ENCODE measurements at places on chromosomes 11 and 22.

DNA sequence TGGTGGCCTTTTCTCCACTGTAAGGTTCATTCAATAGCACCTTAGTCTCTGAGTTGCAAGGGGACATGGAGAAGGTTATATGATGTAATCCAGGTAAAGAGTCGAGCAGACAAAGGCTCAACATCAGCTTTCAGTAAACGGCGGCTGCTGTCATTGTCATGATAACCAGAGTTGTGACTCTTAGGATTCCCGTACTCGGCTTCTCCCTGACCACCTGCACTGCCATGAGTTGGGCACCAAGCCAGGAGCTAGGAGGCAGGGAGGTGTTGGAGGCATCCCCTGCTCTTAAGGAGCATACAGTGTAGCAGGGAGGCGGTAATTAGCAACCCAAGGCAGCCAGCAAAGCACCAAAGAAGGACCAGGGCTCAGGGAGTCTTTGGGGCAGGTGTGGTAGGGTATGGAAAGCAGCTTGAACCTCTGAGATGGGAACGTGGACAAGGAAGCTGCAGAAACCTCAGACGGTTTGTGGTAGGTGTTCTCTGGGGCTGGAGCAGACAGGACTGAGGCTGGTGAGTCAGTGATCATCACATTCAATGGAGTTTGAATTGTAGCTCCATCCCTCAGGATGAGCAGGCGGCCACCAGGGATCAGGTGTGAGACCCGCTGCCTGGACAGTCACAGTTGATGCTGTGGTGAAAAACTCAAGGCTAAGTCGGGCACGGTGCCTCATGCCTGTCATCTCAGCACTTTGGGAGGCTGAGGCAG is 31.7 kb downstream of the LIF start:
- no peak for DNase-seq

DNA sequence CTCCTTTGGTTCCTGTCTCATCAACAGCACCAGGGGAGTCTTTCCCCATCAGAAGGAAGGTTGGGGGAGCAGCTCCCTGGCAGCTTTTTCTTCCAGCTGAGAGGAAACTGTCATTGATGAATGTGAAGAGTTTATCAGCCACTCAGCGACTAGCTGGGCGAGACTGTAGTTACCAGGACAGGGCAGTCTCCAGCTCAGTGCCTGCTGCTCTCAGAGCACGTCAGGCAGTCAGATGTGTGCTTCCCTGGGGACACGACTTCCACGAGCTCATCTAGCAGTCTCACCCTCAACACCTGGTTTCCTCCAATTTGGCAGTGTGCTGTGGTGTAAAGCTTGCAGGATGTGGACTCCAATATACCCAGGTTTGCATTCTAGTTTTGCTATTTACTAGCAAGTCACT is 12.5 kb upstream of the C1QTNF4 start:
- DNase-seq = peak; percentile 68

GRCh38 chr11:100876815-100877520 is 189.9 kb downstream of the ARHGAP42 start:
- no peak for DNase-seq

DNA sequence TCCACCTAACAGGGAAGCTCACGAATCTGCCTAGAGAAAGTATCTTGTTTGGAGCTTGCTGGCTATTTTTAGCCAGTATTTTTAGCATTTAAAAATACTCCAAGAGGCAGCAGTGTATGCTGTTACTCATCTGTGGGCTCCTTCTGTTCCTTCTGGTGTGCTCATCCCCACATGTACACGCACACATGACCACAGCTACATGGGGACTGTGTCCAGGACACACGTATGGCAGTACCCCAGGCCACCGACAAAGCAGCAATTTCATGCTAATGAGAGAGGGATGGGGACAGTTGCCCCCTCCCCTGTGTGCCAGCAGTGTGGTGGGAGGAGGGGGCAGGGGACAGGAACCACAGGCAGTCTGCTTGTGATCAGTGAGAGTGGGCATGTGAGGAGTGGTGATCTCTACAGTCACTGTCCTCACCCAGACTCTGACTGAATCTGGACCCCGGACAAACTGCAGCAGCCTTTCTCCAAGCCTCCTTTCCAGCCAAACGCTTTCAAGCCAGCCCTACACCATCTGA is 16.4 kb downstream of the USP2 start:
- no peak for DNase-seq

DNA sequence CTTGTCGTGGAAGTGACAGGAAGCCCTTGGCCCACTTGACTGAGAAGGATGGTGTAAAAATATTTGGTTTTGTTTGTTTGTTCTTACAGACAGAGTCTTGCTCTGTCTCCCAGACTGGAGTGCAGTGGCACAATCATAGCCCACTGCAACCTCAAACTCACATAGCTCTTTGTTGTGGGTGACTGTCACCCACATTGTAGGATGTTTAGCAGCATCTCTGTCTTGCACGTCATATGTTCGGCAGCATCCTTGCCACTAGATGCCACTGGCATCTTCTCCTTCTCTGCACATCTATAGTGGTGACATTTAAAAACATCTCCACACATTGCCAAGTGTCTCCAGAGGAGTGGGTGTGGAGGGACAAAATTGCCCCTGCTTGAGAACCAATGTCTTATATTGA is 56.8 kb downstream of the PRR5L start:
- no peak for DNase-seq

GRCh38 chr11:27649800-27650199 is 50.5 kb downstream of the BDNF start:
- no peak for DNase-seq

GRCh38 chr11:50220651-50221050 is 188.0 kb downstream of the OR4C45 start:
- no peak for DNase-seq

DNA sequence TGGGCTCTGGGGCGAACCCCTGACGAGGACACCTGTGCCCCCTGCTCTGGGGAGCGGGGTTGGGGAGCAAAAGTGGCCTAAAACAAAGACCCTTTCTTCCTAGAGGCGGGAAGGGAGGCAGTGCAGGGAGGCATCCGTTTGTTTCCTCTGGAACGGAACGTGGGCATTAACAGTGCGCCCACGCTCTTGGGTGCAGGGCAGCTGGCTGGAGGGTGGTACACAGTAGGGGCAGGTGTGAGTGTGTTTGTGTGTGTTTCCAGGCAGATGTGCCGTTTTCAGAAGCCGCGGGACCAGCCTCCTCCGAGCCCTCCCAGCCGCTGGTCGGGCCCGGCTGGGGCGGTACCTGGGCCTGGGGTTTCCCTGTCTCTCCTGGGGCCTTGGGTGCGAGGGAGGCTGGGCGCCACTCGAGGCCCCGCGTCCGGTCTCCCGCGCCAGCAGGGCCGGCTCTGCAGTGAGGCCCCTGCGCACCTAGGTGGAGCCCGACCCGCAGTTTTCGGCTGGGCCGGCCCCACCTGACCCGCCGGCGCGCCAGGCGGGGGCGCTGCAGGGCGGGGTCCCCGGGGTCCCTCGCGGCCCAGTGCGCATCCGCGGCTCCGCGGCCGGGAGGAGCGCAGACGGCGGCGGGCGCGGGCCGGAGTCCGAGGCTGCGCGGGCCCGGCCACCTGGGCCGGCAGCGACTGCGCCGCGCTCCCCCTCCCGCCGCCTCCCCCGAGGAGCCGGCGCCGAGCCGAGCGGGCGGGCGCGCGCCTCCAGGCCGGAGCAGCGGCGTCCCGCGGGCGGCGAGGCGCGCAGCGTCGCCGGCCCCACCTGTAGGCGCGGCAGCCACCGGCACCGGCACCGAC is 1252.7 kb downstream of the BRD1 start:
- no peak for DNase-seq

GRCh38 chr22:41256254-41257253 is 15.8 kb upstream of the CHADL start:
- no peak for DNase-seq

- DNase-seq = no peak
These were observed 36.6 kb downstream of the KCNJ1 start for GRCh38 chr11:128830290-128831173.

DNA sequence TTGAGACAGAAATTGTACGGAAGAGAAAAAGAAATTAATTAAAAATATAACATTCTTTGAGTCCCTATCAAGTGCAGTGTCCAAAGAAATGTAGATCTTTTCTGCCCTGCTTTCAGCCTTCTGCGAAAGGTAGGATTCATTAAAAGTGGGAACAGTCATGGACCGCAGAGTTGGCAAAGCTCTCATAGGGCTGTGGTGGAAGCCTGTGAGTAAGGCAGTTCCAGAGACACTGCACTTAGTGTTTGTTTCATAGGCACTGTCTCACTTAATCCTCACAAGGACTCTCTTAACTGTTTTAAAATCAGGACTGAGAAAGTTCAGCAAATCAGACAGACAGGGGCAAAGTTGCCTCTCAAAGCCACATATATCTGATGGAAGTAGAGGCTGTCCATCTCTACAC is 5.5 kb downstream of the MRGPRX2 start:
- DNase-seq = no peak

DNA sequence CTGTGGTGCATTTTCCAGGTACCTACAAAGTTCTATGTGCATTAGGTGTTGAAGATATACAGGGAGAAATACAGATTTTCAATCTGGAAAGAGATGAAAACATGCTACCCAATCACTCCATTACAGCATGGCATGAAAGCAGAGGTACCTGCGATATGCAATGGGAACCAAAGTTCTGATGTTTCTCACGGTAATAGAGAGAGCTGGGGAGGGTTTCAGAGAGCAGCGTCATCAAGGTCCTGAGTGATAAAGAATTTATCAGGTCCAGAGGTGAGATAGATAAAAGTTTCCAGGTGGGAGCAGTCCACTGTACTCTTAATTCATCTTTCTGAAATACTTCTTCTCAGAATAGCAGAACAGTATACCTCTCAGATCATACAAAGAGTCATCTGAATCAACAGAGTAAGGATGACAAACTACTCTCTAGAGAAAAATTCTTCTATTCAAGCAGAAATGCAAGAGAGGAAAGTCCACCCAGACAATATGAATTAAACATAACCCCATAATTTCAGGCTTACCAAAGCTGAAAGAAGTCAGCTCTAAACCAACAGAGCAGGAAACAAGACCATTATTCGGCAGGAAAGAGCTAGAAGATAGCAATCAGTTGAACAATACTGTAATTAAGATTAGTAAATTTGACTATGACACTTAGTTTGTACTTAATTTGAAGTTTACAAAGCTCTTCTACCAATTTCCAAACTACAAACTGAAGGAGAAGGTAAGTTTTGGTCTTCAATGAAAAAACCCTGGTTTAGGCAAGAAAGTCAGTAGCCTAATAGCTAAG is 12.8 kb downstream of the CTSC start:
- DNase-seq = peak; percentile 41

- DNase-seq = no peak
These were observed 239.1 kb upstream of the NCAM1 start for GRCh38 chr11:112722148-112722547.

- DNase-seq = peak; percentile 45
These were observed 17.7 kb downstream of the HTR3A start for GRCh38 chr11:113992459-113993110.

DNA sequence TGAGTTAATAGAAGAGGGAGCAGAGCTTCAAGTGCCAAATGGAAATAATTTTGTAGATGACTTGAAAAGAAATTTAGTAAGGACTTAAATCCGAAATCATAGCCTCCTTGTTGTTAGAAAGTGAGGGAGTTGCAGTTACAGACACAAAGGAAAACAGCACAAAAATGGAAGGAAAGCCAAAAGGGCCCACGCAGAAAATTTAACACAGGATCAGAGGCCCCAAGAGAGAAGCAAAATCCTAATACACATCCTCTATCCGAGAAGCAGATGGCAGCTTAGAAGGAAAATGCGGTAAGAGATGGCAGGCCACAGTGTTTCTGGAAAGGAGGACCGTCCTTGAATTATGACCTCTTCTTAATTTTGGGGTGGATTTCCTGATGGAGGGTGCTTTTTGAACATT is 48.7 kb upstream of the SYT13 start:
- no peak for DNase-seq

DNA sequence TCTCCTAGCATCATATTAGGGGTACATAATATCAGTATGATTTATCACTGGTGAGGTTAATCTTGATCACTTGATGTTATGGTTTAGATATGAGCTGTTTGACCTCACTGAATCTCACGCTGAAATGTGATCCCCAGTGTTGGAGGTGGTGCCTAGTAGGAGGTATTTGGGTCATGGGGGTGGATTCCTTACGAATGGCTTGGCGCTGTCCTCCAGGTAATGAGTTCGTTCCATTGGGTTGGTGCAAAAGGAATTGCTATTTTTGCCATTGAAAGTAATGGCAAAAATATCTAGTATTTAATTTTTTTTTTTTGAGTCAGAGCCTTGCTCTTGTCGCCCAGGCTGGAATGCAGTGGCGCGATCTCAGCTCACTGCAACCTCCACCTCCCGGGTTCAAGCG is 326.3 kb downstream of the AASDHPPT start:
- DNase-seq = no peak

GRCh38 chr11:1305501-1306056 is 3.9 kb downstream of the TOLLIP start:
- DNase-seq = no peak

GRCh38 chr22:44603767-44604166 is 98.2 kb upstream of the PRR5 start:
- DNase-seq = no peak

- no peak for DNase-seq
These were observed 19.1 kb upstream of the RCN1 start for GRCh38 chr11:32071811-32072210.

DNA sequence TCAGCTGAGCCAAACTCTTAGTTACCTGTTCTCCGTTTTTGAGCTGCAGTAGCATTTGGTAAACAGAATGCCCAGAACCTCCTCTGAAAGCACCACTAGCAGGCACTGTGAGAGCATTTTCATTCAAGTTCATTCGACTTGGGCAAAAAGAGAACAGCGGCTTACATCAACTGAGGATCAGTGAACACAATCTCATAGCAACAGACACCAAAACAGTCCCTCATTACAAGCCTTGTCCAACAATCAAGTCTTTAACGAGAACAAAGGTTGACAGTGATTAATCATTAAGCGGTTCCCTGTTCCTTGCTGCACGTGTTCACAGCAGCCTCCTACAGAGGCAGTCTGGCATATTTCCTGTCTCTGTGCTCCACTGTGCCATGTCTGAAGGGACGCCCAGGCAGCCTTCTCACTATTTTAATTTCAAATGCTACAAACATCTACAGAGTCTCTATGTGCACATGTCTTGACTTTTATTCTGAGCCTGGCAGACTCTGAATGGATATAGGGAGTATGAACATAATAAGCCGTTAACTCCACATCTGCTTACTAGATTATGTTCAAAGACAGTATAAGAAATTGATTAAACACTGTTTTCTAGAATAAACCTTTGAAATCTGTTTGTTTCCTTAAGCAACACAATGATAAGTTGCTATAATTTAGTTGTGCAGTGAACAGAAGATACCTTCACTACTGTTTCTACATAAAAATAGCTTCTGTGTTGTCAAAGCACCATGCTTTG is 88.3 kb upstream of the MTMR2 start:
- DNase-seq = peak; percentile 84

- DNase-seq = no peak
These were observed 6.2 kb downstream of the ADAMTS15 start for GRCh38 chr11:130454491-130455252.

DNA sequence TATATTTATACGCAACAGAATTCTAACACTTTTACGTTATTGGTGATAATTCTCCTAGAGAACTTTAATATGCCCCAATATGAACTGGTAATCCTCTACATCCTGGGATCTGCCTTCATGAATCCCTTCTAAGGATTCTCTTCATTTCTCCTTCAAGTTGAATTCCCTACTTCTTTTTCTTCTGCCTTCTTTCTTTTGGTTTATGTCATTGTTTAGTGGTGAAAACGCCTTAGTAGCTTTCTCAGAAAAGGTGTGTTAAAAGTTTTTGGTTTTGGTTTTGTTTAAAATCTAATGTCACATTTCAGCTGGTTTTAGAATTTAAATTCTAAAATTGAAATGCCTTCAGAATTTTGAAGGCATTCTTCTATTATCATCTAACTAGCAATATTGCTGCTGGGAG is 17.7 kb upstream of the RTL6 start:
- no peak for DNase-seq
